Activated T-helper 1 cell treated with anti-CD3 and anti-CD28 coated beads, Interleukin-2, amount 50 U/mL, for 16 hours (primary cell): ENCODE measurements at places on chromosomes 11 and 22.

DNA sequence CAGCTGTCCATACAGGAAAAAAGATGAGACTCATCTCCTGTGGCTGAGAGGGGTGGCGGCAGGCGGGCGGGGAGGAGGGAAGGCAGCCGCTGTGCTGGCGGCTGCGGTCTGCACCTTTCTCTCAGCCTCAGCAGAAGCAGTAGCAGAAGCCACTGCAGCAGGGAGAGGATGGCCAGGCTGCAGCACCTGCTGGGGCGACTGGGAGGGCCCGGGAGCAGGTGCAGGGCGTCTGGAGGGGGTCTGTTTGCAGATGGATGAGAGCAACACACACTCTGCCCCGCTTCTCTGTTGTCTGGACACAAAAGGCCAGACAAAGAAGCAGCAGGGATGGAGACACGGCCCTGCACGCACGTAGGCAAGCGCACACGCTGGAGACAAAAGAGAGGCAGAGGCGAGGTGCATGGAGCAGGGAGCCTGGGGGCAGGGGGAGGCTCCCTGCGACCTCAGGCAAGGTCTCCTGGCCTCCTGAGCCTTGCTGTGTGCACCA lies 9.3 kb upstream of the MIAT start:
- no peak for DNase-seq

- DNase-seq, result no peak
Measured at GRCh38 chr11:69012092-69013008, 696 bp downstream of the MRGPRF start.

DNA sequence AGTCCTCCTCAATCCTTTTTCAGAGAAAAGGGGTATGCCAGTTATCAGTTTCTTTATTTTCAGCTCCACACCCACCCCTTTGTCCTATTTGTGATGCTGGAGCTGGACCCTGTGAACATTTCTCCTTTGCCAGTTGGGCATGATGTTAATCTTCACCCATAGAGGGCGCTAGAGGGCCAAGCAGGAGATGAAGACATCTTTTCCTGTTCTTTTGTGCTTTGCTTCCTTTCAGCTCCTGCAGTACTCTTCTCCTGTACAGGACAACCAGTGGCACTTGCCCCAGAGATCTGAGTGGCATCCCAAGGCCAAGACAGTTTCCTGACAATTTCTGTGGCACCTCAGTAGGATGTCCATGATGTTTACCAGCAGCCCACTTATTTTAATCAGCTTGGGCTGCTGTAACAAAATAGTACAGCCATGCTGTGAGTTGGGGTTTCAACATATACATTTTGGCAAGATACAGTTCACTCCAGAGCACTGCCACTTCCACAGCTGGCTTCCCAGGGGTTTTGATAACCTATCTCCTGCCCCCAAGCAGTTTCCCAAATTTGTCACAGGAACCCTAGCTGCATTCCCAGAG lies 4.6 kb downstream of the SAA2 start:
- peak; percentile 20 for DNase-seq

DNA sequence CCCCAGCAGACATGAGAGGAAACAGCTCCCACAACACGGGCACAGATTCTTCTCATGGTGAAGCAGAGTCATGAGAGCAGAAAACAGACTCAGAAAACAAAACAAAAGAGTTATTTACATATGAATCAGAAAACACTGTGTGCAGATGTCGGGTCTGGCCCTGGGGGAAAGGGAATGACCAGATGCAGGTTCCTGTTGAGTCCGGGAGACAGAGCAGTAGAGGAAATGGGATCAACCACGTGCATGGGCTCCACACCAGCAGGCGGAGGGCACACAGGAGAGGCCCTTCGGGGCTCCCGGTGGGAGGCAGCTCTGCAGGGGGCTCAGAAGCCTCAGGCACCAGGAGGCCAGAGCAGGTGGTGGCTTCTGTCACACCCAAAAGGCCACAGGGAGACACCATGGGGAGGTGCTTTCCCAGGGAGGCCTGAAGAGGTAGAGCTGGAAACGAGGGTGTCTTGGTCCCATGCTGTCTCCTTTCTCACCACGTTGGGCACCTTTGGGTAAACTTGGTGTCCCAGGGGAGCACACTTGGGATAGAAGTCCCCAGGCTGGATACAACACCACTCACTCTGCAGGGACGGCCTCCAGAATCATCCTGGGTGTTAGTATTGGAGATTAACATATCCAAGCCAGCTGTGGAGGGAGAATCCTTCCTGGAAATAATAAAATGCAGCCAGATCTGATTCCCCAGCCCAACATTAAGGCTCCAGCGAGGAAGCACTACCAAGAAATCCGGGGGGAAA lies 764.7 kb downstream of the BRD1 start:
- DNase-seq, result no peak

GRCh38 chr22:44438056-44438455 lies 60.0 kb downstream of the RTL6 start:
- DNase-seq, result no peak

DNA sequence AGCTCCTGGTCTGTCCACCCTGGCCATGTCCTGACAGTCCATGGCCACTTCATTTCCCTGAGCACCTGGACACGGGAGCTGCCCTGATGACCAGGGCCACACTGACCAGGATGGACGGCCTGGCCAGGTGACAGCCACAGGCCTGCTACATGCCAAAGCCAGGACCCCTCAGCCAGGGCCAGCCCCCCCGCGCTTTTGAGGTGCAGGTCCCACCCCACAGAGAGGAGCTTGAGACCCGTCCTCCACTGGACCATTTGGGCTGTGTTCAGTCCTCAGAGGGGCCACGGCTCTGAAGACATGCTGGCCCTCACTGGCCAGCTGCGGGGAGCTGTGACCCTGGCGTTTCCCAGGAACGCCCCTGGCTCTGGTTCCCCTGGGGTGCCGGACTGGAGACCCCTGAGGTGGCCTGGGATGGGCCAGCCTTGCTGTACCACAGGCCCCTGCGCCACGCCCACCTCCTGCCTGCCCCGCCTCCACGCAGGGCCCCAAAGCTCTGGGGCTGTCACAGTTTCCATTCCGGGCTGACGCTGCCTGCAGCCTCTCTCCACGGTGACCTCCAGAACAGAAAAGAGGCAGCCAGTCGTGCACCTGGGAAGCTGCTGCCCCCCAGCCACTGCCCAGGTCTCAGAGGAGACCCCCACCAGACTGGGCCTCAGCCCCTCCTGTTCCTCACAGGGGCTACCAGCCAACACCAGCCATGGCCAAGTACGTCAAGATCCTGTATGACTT lies 18.2 kb downstream of the EPS8L2 start:
- no peak for DNase-seq

DNA sequence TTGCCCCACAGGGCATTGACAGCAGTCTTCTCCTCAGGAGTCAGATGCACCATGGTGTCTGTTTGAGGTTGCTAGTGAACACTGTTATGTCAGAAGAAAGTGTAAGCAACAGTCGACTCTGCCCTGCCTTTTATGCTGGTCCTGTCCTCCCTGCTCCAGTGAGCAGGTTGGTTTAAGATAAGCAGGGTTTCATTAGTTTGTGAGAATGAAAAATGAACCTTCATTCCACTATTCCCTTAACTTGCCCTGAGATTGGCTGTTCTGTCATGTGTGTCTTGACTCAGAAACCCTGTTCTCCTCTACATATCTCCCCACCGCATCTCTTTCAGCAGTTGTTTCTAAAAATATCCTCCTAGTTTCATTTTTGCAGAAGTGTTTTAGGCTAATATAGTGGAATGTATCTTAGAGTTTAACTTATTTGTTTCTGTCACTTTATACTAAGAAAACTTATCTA lies at the start of gene HBD:
Gene HBD, minus strand, starts transcription at position 103 of the 454 bp plus-strand sequence. Its CDS starts 50 bp downstream, at position 53.
- DNase-seq, result no peak

GRCh38 chr11:120241277-120241676 lies 1.3 kb downstream of the POU2F3 start:
- no peak for DNase-seq

GRCh38 chr22:22168190-22168940 lies 76.2 kb upstream of the VPREB1 start:
- DNase-seq, result no peak

GRCh38 chr11:13666708-13667107 lies 1.8 kb upstream of the FAR1 start:
- DNase-seq, result no peak

DNA sequence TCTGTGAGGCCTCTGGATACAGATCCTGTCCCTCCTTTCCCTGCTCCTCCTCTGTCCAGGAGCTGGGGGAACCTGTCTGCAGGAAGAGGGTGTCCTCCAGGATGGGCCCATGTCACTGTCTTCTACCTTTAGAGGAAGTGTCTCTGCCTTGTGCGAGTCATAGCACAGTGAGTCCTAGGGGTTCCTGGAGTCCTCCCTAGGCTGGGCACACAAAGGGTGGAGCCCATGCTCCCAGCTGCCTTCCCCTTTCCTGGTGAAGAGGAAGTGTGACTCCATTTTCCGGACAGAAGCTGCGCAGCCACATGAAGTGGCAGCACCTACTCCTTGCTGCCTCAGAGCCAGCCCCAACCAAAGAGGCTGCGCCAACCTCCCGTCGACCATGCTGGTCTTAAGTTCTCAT lies 112.2 kb downstream of the CTTN start:
- DNase-seq, result no peak

DNA sequence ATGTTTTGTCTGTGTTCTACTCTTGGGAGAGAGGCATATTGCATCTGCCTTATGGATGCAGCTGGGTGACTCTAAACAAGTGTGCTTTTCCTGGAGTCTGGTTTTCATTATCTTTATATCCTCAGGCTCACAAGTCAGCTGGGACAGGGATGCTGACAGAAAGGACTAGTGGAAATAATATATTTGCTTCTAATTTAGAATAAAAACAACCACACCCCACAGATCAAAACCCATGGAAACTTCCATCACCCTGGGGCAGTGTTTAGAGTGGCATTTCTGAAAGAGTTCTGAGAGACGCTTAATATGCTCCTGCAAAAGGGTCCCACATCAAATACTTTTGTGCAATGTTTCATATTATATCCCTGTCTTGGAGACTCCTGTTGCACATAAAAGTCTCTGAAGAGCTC lies 20.8 kb downstream of the KCNE3 start:
- DNase-seq, result no peak

DNA sequence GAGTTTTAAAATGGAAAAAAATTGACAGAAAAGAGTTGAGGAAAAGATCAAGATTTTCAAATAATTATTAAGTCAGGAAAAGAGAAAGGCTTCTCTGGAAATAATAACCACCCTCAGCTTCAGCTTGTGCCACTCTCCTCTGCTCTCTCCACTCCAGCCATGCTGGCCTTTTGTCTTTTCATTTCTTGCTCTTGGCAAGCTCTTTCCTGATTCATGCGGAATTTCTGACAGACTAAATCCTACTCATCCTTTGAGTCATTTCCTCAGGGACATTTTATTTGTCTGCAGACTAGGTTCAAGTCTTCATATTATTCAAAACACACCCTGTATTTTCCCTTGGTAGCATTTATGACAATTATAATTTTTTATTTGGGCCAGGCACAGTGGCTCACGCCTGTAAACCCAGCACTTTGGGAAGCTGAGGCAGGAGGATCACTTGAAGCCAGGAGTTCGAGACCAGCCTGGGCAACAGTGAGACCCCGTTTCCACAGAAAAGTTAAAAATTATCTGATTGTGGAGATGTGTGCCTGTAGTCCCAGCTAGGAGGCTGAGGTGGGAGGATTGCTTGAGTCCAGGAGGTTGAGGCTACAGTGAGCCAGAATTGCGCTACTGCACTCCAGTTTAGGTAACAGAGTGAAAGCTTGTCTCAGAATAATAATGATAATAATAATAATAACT lies 7.8 kb upstream of the P4HA3 start:
- DNase-seq, result no peak

- no peak for DNase-seq
Measured at GRCh38 chr11:118222437-118222836, 2.4 kb downstream of the JAML start.

DNA sequence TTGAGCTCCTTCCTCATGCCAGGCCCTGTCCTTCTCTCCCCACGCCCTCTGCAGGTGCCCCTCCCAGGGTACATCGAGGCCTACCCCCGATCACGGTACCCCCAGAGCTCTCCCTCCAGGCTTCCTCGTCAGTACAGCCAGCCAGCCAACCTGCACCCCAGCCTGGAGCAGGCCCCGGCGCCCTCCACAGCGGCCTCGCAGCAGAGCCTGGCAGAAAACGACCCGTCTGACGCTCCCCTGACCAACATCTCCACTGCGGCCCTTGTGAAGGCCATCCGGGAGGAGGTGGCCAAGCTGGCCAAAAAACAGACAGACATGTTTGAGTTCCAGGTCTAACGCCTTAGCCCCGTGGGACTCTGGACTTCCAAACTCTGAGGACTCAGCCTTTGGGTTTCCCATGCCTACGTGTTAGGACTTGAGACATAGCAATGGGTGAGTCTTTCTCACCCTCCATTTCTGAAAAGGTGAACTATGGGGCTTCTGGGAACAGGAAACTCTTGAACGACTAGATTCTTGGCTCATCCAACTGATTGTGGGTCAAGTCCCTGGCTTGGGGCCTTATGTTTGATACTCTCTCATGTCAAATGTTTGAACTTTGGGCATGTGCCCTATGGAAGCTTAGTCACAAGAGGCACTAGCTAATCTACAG lies 32.7 kb downstream of the C11orf91 start:
- DNase-seq, result no peak
